ENCODE measurements at places on chromosomes 6 and 20.

GRCh38 chr6:105759946-105760345 is 326.2 kb upstream of the PRDM1 start:
- no peak for DNase-seq

DNA sequence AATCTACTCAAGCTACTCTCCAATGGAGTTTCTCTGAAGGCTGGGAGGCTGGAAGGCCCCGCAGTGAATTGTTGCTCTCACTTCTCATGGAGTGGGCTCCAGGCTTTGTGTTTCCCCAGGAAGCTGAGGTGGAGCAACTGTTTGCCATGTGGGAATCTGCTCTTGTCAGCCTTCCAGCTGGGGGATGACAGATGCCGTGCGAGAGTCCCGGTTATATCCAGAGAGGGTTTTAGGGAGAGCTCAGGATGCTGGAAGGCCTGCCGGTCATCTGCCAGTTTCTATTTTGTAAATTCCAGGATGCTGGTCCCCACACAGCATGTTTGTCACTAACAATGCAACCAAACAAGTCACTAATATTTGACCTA is 98.2 kb upstream of the NAA20 start:
- no peak for DNase-seq

DNA sequence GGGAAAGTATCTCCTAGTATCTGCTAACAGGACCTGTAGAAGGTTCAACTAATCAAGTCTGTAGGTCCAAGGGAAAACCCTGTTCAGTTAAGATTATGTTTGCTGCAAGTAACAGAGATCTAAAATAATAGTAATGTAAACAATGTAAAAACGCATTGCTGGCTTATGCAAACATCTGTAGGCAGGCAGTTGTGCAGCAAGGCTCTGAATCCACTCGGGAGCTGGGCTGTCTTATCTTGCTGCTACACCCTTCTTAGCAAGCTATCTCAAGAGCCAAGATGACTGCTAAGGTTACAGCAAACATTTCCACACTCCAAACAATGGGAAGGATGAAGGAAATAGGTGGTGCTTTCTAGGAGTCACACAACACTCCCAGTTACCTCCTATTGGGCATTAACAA is 397.3 kb upstream of the NRSN1 start:
- DNase-seq = no peak

DNA sequence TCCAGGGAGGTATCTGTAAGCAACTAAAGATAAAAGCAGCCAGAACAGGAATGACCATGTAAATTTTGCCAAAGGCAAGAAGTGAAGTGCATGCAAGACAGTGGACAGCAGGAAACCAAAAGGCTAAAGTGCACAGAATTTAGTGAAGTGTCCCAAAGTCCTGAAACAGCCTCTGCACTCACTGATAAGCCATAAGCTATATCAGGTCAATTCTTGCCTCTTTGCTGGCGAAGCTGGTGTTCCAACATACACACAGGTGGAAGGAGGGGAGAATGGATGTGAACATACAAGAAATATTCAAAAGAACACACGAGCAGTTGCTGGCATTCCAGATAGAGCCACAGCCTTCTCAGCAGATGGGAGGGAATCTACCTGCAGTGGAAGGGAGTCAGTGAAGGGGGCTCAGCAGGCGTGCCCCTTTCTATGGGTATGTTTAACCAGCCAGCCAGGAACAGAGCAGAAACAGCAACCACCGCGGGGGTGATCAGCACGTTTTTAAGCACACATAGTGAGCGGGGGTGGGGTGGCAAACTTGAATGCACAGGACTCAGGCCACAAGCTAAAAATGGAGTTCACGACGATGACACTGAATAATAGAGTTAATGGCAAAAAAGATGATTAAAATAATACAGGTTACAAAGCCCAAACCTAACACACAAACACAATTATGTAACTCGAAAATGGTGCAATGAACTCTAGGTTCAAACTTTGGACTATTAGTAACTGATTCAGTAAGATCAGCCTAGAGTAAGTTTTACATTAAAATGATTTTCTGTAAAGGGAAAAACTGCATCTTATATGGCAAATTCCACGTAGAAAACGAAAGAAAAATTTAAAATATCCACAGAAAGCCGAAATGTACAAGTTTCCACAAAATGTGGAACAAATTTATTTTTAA is 1.2 kb downstream of the ECI2 start:
- DNase-seq = no peak

DNA sequence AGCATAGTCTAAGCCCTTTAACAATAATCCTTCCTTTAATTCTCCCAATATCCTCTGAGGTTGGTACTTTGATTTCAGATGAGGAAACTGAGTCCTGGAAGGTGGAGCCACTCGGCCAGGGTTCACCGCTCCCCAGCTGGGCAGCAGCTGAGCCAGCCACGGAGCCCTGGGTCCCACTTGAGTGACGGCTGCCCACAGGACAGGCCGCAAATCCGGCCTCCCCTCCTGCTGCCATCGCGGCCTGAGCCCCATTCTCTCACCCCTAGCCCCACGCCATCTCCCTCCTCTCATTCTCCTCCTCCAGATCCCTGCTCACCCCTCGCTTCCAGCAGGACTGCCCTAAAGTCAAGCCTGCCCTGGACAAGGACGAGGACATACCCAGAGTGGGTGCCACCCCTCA is 41.4 kb downstream of the AGPAT4 start:
- no peak for DNase-seq

GRCh38 chr20:22584522-22584921 is at the start of gene FOXA2:
Gene FOXA2, minus strand, starts transcription at chr20:22584572. Its CDS starts 294 bp downstream, at chr20:22584278.
- DNase-seq = peak; percentile 74

- no peak for DNase-seq
Measured at GRCh38 chr20:48886194-48886593, 35.3 kb upstream of the ARFGEF2 start.

DNA sequence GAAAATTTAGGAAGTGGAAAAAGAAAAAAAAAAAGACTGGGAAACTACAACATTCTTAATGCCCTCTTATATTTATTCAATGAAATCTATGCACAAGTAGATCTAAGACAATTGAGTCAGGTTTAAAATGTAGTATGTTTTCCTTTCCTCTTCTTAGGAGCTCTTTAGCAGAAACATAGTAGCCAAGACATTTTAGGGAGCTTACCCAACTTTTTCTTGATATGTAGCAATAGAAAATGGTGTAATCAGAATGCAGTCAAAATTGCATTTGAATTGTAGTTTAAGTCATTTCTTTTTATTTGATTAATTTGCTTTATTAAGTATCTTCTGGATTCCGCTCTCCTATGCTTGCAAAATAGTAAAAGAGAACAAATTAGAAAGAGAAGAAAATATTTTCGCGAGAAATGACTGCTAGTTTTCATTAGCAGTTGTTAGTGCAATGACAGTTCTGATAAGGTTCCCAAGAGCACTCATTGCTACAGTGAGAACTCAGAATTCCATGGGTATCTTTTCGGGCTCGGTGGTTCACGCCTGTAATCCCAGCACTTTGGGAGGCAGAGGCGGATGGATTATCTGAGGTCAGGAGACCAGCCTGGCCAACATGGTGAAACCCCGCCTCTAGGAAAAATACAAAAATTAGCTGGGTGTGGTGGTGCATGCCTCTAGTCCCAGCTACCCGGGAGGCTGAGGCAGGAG is 52.2 kb downstream of the JARID2 start:
- no peak for DNase-seq

DNA sequence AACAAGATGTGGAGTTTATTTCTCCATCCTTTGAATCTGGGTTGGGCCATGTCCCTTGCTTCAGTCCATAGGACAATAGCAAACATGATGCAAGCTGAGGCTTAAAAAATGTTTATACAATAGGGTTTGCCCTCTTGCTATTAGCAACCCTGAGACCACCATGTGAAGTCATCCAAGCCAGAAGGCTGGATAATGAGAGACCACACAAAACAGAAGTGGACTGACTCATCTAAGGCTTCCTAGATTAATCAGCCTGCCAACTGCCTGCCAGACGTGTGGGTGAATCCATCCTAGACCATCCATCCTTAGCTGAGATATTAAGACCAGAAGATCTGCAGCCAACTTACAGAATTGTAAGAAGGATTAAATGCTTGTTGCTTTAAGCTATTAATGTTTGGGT is 38.1 kb upstream of the ISM1 start:
- DNase-seq = no peak

- DNase-seq = no peak
Measured at GRCh38 chr6:106257195-106257594, 68.4 kb downstream of the ATG5 start.

DNA sequence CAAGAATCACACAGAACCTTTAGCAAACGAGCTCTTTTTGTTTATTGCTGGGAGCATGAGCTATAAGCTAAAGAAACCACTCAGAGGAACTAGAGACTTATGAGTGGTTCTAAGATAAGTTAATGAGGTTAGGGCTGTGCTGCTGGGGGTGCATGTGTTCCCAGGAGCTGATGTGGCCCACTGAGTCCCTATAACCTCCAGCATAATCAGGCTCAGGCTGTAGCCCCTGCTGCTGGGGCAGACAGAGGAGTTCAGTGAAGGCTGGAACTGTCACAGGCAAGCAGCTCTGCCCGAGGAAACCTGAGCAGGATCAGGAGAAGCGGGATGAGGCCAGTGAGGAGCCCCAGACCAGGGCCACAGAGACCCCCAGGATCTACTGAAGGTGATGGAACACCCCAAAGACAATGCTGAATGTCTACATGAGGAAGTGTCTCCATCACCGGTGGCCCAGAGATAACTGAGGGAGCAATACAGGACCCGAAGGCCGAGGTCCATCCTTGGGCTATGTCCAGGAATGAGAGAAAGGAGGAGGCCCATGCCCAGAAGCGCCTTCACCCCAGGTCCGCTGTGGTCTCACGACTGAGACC is 17.3 kb downstream of the TUBB2B start:
- no peak for DNase-seq

DNA sequence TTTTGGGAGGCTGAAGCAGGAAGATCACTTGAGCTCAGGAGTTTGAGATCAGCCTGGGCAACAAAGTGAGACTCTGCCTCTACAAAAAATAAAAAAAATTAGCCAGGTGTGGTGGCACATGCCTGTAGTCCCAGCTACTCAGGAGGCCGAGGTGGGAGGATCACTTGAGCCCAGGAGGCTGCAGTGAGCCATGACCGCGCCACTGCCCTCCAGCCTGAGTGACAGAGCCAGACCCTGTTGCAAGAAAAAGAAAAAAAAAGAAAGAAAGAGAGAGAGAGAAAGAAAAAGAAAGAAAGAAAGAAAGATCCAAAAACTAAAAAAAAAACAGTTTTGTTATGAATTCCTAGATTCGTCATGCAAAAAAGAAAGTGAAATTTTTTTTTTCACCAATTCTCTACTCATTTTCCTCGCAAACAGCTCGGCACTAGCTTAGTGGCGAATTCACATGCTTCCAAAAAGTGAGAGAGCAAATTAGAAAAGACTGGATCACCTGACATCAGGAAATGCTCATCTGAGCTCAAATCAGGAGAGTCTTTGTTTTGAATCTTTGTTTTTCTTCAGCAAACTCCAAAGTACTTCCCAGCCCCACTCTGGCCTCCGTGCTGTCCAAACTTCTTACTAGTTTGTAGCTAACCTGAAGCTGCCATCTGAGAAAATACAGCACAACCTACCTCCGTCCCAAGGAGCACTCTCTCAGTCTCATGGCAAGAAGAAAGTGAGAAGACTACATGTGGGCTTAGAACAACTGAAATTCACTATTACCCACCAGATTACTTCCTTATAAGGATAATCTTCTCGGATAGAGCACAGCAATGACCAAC is 27.0 kb downstream of the IPCEF1 start:
- no peak for DNase-seq

- no peak for DNase-seq
Measured at GRCh38 chr20:53547664-53548239, 45.9 kb downstream of the ZNF217 start.

DNA sequence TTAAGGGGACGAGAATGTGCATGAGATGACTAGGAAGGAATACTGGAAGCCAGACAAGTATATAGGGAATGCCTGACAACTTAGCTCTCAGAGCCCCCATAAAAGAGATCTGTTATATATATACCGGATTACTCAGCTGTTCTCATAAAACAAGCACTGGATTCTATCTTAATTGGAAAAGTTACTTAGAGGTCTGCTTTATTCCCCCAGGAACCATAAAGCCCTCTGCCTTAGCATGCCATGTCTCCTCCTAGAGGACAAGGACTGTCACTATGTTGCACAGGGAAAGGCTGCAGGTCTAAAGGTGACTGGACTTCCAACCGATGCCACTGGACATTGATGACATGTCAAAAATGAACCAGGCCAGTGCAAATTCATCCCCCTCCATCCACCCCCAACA is 6.4 kb downstream of the EXOC2 start:
- no peak for DNase-seq

DNA sequence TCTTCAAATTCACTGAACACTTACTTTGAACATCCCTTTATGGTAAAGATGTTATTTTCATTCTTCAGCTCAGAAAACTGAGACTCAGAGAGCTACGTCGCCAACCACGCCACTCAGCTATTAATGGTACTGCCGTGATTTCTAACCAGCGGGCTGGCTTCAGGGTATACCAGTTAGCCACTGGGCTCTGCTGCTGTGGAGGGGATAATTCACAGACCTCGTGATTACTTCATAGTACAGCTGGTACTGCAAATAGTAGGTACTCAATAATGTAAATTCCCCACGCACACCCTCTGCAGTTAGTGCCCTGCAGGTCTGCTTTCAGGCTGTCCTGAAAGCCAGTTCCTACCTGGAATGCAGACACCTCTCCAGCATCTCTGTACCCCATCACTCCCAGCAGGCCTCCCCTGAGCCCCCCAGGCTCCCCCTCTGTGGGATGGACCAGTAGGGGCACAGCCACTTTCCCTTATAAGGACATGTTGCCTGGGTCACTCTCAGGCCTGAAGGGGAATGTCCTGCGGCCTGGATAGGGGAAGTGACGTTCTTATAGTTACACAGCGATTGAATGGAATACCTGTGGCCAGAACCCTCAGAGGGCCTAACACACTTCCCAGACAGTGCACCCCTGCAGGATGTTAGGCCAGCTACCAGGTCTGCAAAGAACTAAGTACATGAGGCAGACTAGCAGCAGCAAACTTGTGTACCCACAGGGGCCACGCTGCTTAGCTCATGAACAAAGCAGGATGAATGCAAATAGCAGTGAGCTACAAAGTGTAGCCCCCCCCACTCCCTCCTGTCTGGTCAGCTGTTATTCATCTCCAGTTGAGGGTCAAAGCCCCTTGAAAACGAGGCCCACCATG is 1.3 kb upstream of the OCSTAMP start:
- DNase-seq = no peak

DNA sequence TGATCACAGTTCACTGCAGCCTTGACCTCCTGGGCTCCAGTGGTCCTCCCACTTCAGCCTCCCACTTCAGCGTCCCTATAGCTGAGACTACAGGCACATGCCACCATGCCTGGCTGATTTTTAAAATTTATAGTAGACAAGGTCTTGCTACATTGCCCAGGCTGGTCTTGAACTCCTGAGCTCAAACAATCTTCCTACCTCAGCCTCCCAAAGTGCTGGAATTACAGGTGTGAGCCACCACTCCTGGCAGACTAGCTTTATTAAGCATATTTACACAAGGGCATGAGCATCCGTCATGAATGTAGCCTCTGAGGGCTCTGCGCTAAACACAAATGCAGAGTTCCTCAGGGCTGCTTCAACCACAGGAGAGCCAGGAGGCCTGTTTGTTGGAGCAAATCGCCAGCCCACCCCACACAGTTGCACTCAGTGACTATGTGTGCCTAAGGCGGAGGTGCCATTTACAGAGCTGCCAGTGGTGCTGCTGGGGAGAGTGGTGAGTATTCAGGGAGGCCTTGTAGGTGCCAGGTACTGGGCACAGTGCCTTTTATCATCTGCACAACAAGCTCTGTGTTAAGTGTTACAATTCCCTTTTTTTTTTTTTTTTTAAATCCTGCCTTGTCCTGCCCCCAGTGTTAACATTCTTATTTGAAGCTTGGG is 78.2 kb downstream of the PSMG4 start:
- no peak for DNase-seq

- DNase-seq = no peak
Measured at GRCh38 chr6:10721850-10722569, 860 bp upstream of the TMEM14C start.

Data from NCI-H2081 treated with DMSO at 0.1 percent for 48 hours (cell line).